ENCODE measurements at places on chromosomes 4 and X. TPM values are rescaled to one million over a fixed set of nuclear protein-coding genes. Genes with fewer than 3 reads are reported as not detected.

The FAM9C gene
- not detected for total RNA-seq

The UGT2B15 gene
- total RNA-seq, result 255 TPM

The GPM6B gene
- total RNA-seq, result 0.20 TPM

The F8A3 gene
- total RNA-seq, result 25.5 TPM

The HSFX4 gene
- not detected for total RNA-seq

DNA sequence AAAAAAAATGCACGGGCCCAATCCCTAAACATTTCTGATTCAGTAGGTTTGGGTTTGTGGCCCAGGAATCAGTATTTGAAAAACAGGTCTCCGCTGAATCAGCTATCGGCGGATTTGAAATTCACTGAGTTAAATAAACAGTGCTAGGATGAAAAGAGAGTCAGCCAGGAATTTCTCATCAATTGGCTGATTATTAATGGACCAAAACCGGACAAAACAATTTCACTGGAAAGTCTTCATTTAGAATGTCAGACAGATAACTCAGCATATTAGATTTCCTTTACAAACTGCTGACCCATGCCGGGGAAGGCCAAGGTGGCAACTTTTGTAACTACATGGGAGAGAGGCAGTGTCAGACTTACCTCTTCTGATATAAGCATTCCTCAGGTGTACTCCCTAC is 99.4 kb upstream of the LSM6 start:
- no peak for DNase-seq

GRCh38 chr4:101348995-101349800 is 1.9 kb upstream of the PPP3CA start:
- DNase-seq, result peak; percentile 57

- DNase-seq, result no peak
Observed at GRCh38 chrX:124393659-124394058, 47.3 kb downstream of the SH2D1A start.
